ENCODE measurements at places on chromosomes 1 and 21. TPM values are rescaled to one million over a fixed set of nuclear protein-coding genes. Genes with fewer than 3 reads are reported as not detected.
A peak's percentile ranks its signal among the peaks of the same experiment; 100 is the strongest.

- DNase-seq: no peak
Measured at GRCh38 chr1:82266351-82266750, 465.6 kb downstream of the ADGRL2 start.

GRCh38 chr1:87329526-87330056 is 911 bp downstream of the LMO4 start:
- DNase-seq: peak; percentile 63

- DNase-seq: no peak
Measured at GRCh38 chr1:229857585-229857984, 209.5 kb upstream of the GALNT2 start.

- no peak for DNase-seq
Measured at GRCh38 chr1:200075938-200076546, 48.5 kb downstream of the NR5A2 start.

GRCh38 chr1:39102537-39103327 is 76.6 kb downstream of the NDUFS5 start:
- peak; percentile 69 for DNase-seq

DNA sequence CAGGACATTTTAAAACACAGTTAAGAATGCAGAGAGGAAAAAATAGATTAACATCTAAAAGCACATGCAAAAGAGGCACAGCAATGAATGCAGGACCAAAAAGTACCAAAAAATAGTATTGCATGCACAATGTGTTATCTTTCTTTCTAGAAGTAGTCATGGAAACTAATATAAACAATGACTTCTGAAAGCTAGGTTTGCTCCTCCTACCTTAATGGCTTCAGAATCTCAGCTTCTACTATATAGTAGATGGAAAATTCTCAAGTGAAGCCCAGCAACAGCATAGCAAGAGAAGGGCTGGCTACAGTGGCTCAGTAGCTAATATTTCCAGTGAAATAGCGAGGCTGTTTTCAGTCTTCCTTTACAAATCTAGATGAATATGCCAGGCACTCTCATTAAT is 125.1 kb downstream of the CRB1 start:
- peak; percentile 44 for DNase-seq

- no peak for DNase-seq
Measured at GRCh38 chr1:22951796-22952195, 20.9 kb downstream of the LACTBL1 start.

Gene OPRD1
- not detected for total RNA-seq

Gene LDLRAD1
- total RNA-seq: not detected

Gene KCNK1
- total RNA-seq: not detected

Gene F13B
- not detected for total RNA-seq

Gene S100A16
- total RNA-seq: not detected

Gene LCE1B
- not detected for total RNA-seq

Data from natural killer cell (primary cell).